B cell (primary cell): ENCODE measurements at places on chromosomes 2 and 18. TPM values are rescaled to one million over a fixed set of nuclear protein-coding genes. Genes with fewer than 3 reads are reported as not detected.

- H3K27me3 ChIP-seq = peaks cover 3% of the 10 kb centered on the region
- no peak overlapping the region for H3K27ac ChIP-seq
- H3K36me3 ChIP-seq = no peaks in the 10 kb centered on the region
- no peaks in the 10 kb centered on the region for H3K4me1 ChIP-seq
- no peak for DNase-seq
Observed at GRCh38 chr2:191066197-191066918, 52.4 kb upstream of the STAT1 start.

GRCh38 chr18:74248189-74248588 is 43.6 kb downstream of the CYB5A start:
- H3K4me1 ChIP-seq = peaks cover 41% of the 10 kb centered on the region
- no peak for DNase-seq
- H3K27me3 ChIP-seq = no peaks in the 10 kb centered on the region
- H3K4me3 ChIP-seq = no peak overlapping the region

- H3K4me1 ChIP-seq = no peaks in the 10 kb centered on the region
- no peaks in the 10 kb centered on the region for H3K27me3 ChIP-seq
- H3K27ac ChIP-seq = no peak overlapping the region
- H3K36me3 ChIP-seq = no peaks in the 10 kb centered on the region
- no peak for DNase-seq
Observed at GRCh38 chr2:126811101-126811500, 87.6 kb upstream of the TEX51 start.

DNA sequence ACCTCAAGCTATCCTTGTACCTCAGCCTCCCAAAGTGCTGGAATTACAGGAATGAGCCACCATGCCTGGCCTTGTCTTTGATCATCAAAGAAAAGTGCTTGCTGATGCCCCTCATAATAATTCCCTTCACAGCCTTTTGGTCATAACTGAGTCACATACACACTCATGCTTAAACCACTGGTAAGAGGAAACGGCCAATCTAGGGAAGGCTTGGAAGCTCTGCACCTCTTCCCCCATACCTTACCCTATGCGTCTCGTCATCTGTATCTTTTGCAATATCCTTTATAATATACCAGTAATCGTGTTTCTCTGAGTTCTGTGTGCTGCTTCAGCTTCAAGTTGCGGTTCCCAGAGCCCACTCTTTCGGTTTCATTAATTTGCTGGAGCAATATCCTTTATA is 4.8 kb upstream of the RNF138 start:
- peaks cover 25% of the 10 kb centered on the region for H3K4me1 ChIP-seq
- no peak overlapping the region for H3K4me3 ChIP-seq
- H3K27ac ChIP-seq = no peak overlapping the region
- no peaks in the 10 kb centered on the region for H3K36me3 ChIP-seq
- no peak for DNase-seq

DNA sequence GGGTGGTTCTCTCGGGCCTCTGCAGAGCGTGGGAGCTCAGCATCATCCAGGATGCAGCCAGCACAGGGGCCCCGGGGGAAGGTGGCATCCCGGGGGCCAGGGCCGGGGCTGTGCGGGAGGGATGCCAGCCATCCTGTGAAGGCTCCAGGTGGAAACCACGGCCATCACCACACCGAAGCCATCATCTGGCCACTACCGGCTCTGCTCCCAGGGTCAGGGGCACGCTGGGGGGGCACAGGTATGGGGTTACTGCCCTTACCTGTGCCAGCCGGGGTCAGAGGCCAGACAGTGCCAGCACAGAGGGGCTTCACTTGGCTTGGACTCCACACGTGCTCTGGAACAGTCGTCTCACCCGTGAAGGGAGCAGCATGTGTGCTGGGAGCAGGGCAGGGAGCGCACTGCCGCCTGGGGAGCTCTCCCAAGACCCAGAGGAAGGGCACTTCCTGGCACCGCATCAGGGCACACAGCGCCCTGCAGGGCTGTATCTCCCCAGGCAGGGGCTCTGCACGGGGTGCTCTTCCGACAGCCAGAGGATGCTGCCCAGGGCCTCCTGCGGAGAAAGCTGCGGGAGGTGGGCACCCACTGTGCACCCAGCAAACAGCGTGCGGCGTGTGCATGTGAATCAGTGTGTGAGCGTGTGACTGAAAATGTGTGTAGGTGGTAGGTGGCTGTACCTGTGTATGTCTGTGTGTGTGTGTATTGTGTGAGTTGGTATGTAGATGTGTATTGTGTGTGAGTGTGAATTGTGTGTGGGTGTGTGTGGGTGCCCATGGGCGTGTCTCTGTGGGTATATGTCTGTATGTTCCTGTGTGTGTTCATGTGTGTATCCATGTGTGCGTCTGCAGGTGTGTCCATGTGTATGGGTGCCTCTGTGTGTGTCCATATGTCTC is 75.0 kb downstream of the PTGR3 start:
- H3K27ac ChIP-seq = no peak overlapping the region
- H3K27me3 ChIP-seq = no peaks in the 10 kb centered on the region
- H3K36me3 ChIP-seq = no peaks in the 10 kb centered on the region
- H3K4me3 ChIP-seq = no peak overlapping the region
- no peak for DNase-seq

The RESP18 gene
- not detected in 2 replicates for polyA plus RNA-seq

The ST8SIA3 gene
- polyA plus RNA-seq = not detected in 2 replicates

The RNF103 gene
- 23.7 and 63.5 TPM in 2 replicates for polyA plus RNA-seq

DNA sequence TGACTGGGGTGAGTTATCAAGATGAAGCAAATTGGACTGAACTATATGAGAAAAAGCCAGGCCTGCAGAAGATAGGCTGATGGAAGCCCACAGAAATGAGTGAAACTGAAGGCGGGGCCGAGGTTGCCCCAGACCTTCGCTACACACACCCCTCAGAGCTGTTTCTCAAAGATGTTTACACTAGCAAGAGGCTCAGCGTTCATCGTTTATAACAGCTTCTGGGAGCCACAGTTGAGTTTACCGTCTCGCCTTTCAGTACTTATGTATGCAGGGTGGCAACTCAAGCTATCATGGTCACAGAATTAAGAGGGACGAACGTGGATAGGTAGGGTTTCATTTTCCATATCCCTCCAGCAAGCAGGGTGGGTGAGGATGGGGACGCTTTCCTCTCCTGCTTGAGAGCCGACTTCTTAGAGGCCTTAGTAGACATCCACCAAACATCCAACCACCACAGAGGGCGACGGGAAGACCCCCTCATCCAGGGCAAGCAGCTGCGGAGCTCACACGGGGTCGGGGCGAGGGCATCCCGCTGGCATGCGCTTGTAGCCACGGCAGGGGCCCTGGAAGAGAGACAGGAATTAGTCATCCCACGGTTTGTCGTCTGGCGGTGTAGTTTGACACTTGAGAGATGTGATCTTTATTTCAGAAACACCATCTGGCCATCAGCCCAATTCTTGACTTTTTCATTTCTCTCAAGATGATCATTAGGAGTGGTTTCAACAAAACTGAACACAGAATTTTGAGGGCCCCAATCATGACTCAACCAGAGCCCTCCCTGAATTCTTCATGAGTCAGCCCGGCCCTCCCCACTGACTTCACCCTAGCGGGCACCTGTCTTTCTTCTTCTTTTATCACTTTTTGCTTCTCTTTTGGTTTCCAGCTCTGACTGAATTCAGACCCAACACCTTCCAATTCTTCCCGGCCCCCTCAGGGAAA is 109.1 kb upstream of the CTDP1 start:
- no peak overlapping the region for H3K4me3 ChIP-seq
- H3K4me1 ChIP-seq = peaks cover 11% of the 10 kb centered on the region
- no peak overlapping the region for H3K27ac ChIP-seq
- no peak for DNase-seq

The AP1S3 gene
- polyA plus RNA-seq = 4.8 and 7.2 TPM in 2 replicates

GRCh38 chr2:166900700-166901099 is 12.4 kb downstream of the XIRP2 start:
- no peak overlapping the region for H3K4me3 ChIP-seq
- H3K36me3 ChIP-seq = no peaks in the 10 kb centered on the region
- H3K27ac ChIP-seq = no peak overlapping the region
- no peak for DNase-seq
- no peaks in the 10 kb centered on the region for H3K4me1 ChIP-seq
- H3K27me3 ChIP-seq = no peaks in the 10 kb centered on the region
